ENCODE measurements at places on chromosomes 11 and 22.

- no peak for DNase-seq
Measured at GRCh38 chr11:91792779-91793262, 431.8 kb upstream of the FAT3 start.

DNA sequence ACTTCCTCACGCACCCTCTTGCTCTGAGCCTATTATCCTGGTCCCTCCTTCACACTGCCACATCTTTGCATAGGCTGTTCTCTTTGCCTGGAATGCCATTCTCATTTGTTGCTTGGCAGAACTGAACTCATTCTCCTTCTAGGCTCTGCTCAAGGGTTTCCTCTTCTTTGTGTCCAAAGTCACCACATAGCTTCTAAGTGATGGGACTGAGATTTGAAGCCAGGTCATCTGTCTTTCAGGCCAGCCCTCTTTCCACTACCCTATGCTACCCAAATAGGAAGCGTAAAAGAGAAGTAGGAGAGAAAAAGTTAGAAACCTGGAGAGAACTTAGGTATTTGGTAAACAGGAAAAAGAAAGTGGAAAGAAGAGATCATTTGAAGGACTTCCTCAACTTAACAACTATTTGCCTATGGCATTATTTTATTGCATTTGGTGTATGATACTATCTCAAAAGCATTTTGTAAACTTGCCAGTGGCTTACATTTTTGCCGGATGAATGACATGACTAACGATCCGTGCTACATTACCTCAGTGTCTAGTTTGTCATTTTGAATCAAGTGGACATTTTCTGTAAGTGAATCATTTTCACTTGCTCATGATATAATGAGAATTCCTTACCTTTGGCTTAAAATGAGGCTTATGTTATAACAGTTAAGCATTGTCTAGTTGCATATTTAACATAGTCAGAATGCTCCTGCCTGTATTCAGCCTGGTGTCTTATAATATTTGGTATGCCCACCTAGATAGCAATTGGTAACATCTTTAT, 18.5 kb downstream of the NF2 start:
- peak; percentile 99 for DNase-seq

GRCh38 chr22:19523240-19524169, 705 bp downstream of the CLDN5 start:
- no peak for DNase-seq

DNA sequence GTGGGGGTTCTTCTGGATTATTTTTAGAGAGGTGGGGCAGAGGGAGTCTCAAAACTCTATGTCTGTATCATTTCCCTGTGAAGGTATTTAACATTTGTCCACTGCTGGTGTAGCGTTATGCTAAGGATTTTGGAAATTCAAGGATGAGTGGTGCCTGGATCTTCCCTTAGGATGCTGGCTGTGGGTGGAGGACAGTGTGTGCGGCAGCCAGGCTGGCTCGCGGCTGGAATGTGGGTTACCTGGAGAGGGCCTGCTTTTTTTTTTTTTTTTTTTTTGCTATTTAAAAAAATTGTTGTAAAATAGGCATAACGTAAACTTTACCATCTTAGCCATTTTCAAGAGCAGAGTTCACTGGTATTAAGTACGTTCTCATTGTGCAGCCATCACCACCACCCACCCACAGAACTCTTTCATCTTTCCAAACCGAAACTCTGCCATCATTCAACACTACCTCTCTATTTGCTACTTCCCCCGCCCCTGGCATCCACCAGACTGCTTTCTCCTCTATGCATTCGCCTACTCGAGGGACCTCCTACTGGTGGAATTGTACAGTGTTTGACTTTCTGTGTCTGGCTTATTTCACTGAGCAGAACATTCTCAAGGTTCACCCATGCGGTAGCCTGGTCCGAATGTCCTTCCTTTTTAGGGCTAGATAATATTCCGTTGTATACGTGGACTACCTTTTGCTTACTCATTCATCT, 67.1 kb downstream of the PARVB start:
- peak; percentile 2 for DNase-seq

DNA sequence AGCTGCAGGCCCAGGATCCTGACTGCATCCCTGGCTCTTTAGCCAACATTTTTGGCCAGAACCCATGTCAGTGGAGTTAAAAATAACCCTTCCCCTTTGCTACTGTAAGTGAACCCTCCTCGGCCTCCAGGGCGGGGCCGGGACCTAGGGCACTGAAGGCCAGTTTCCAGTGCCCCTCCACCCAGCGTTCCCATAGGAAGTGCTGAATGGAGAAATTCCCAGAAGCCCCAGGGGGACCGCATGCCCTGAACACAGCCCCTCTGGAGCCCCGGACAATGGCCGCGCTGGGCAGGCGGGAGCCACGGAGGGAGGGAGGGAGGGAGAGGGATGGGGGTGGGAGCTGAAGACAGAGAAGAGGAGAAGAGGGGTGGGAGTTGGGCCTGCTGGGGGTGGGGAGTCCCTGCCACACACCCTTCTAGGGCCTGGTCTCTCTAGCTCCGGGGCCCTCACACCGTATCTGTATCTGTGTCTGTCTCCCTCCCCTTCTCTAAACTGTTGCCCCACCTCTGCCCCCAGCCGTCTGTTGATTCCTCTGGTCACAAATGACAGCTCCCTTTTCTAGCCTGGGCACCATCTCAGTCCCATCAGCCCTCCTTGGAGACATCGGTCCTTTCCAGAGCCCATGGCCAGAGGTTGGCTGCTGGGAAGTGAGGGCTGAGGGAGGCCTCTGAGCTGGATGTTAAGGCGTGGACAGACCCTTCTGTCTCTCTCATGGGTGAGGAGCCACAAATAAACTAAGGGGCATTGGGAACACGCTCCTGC, 10.9 kb downstream of the PDGFB start:
- DNase-seq = no peak

DNA sequence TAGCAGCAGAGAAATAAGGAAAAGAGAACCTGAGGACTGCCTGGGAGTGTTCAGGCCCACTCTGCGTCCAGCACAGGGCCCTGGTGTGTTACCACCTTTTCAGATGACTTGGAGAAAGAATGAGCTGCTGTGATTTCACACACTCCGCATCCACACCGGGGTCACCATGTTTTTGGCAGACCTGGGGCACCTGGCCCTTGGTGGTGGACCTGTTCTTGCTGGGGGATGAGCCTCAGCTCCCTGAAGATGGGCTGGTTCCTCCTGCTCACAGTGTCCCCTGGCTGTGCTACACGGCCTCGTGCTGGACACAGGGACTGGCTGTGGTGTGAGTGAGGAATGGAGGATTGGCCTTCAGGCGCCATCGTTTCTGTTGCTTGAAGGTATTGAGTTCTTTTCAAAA, 1381.4 kb downstream of the TBC1D22A start:
- no peak for DNase-seq

GRCh38 chr11:93585758-93586157, 42.6 kb upstream of the SMCO4 start:
- DNase-seq = peak; percentile 56

- DNase-seq = no peak
Measured at GRCh38 chr11:121575963-121576290, 123.2 kb upstream of the SORL1-AS1 start.

DNA sequence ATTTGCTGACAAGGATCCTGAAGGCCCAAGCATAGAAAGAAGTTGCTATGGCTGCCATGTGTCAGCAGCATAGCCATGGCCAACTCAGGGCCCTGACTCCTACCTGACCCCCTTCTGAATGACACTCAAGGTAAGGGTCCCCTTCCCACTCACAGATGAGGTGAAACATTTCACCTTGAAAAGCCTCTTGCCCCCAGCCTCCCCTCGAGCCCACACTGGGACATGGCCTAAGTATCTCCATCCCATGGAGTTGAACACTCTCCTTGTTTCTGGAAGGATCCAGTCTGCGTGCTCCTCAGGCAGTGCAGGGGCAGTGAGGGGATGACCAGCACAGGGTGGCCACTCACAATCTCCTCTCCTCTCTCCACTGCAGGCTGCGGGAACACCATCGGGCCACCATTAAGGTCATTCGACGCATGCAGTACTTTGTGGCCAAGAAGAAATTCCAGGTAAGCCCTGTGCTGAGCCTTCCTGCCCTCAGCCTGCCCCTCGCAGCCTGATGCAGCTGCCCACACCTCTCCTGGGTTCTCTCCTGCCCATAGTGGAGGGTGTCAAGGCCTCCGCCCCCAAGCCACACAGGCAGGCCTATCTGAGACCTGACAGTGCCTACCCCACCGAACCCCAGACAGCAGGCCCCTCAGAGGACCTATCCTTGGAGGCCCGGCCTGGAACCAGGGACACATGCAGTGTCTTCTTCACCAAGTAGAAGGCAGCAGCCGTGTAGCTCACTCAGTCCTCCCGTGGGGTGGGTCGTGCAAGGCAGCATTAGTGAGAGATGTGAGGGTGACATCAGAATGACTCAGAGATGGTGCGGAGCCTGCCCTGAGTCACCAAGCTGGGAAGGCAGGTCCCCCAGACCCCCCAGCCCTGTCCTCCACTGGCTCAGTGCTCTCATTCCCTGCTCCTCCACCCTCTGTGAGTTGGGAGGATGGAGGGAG, 68.9 kb upstream of the KCNQ1OT1 start:
- peak; percentile 64 for DNase-seq

- no peak for DNase-seq
Measured at GRCh38 chr11:60989093-60989650, 17.7 kb downstream of the CD6 start.

DNA sequence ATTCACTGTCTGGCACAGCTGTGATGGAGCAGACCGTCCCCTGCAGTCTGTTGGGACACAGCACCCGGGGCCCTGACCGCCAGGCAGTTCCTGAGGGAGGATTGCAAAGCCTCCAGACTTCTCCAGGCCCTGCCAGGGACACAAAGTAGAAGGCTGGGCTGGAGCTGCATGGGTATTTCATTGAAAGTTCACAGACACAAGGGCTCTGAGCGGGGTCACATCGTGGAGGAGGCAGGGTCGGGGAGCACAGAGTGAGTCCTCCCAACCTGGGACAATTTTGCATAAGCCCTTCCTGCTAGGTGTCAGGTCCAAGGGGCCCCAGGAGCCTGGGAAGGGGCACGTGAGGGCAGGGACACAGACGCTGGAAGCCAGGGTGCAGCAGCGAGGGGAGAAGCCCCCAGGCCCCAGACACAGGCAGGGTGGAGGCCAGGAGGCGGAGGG, 15.7 kb downstream of the IFITM10 start:
- DNase-seq = no peak

DNA sequence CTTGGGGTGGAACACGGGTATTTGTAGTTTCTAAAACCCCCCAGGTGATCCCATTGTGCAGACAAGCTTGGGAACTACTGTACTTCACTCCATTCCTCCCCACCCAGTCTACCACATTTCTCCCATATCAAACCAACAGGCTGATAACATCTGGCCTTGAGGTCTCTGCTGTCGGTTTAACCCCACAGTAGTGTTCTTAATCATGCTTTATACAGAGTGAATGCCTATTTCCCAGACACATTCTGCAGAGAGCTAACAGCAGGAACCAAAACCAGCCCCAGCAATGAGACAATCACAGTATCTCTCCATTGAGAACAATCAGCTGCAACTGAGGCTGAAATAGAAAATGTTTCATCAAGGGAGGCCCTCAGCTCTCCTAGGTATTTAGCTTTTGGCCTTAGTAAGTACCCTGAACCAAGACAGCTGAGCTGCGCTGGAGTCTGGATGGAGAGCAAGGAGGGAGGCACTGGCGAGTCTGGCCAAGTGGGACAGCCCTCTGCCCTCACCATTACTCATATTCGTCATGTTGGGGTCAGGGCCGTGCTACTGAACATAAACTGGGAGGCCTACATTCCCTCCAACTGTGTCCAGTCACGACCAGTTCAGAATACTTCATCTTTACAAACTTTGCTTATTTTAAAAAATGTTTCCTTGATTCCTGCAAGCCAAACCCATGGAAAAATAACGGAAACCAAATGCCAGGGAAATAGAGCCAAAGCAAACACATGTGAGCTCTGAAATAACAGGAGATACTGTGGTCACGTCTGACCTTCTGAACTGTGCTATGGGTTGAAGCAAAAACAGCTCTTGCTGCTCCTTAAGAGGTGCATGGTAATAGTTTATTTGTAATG, 81.0 kb downstream of the CCDC34 start:
- DNase-seq = no peak
